ENCODE measurements at places on chromosomes 1 and 21. TPM values are rescaled to one million over a fixed set of nuclear protein-coding genes. Genes with fewer than 3 reads are reported as not detected.

DNA sequence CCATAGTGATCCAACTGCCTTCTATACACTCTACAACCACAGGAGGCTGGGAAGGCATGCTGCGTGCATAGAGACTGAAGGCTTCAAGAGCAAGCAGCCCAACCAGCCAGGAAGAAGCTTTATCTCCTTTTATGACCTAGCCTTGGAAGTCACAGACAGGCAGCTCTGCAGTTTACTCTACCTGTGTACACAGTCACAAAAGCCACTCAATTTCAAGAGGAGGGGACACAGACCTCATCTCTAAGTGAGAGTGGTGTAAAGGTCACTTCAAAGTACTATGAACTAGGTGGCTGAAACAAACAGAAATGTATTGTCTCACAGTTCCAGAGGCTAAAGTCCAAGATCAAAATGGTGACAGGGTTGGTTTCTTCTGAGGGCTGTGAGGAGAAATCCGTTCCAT, 69.6 kb upstream of the GJB5 start:
- DNase-seq: no peak
- H3K27ac ChIP-seq: no peak overlapping the region
- H3K27me3 ChIP-seq: peaks cover under 1% of the 10 kb centered on the region
- no peaks in the 10 kb centered on the region for H3K4me1 ChIP-seq

- no peaks in the 10 kb centered on the region for H3K36me3 ChIP-seq
- no peak overlapping the region for H3K27ac ChIP-seq
- no peaks in the 10 kb centered on the region for H3K27me3 ChIP-seq
- H3K4me1 ChIP-seq: peaks cover 8% of the 10 kb centered on the region
- no peak overlapping the region for H3K4me3 ChIP-seq
These were observed 138.1 kb upstream of the HMCN1 start for GRCh38 chr1:185595835-185596667.

DNA sequence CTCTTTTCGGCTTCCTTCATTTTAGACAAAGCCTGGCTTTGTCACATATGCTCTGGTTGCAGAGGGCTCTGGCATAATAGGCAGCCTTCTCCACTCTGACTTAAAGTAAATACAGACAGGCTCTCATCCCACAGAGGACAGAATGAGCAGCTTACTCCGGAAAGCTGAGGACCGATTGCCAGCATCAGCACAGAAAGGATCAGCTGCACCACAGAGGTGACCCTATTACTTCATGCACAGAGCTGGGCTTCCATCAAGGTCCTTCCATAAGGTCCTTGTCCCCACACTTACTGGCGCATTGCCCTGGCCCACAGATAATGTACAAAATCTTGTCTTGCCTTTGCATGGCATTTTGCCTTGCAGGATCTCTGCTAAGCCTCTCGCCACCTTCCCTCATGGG, 67.6 kb downstream of the SEC16B start:
- no peak overlapping the region for H3K27ac ChIP-seq
- H3K27me3 ChIP-seq: no peaks in the 10 kb centered on the region
- H3K36me3 ChIP-seq: no peaks in the 10 kb centered on the region
- H3K4me1 ChIP-seq: no peaks in the 10 kb centered on the region

GRCh38 chr1:240611619-240612480, at the start of gene GREM2:
Gene GREM2 (minus strand): TSS chr1:240612155. CDS start chr1:240493475, 118,680 bp downstream.
- peaks cover 13% of the 10 kb centered on the region for H3K4me1 ChIP-seq
- H3K27me3 ChIP-seq: peaks cover 13% of the 10 kb centered on the region
- DNase-seq: no peak
- H3K27ac ChIP-seq: no peak within 1 kb of the TSS
- peak within 1 kb of the TSS; percentile 18 for H3K4me3 ChIP-seq

DNA sequence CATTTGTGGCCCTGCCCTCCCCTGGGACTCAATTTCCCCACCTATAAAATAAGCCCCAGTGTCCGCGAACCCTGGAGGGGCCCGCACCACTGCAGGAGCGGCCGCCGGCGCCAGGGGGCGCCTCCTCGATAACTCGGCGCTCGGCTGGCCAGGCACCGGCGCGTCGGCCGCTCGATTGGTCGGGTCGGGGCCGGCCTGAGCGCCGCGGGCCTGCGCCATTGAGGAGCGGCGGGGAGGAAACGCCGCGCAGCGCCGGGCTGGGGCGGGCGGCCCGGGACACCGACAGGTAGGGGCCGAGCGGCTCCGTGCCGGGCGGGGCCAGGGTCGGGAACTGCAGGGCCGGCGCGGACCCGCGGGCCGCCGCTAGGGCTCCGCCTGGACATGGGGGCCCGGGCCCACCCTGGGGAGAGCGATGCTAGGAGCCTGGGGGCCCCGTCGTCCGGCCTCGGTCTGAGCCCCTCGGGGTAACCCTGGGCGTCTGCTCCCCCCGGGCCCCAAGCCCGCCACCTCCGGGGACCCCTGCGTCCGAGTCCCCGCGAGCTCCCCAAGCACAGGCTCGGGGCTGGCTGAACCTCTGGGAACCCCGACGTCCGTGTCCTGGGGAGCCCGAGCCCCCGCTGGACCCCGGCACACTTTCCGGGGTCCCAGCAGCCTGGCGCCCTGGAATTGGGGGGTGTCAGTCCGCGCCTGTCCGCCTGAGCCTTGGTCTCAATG, at the start of gene VPS13D:
TSS of gene VPS13D (plus strand) at position 196 of the 714 bp plus-strand sequence. CDS start 4,237 bp downstream, outside the sequence.
- DNase-seq: peak; percentile 98
- H3K4me3 ChIP-seq: peak within 1 kb of the TSS; percentile 94
- no peaks in the 10 kb centered on the region for H3K27me3 ChIP-seq

DPYD gene
- total RNA-seq: 97.6 TPM

IQCC gene
- 1.2 TPM for total RNA-seq

GPR89B gene
- 12.3 TPM for total RNA-seq

Data from spleen (tissue), 13 donors.